CD4-positive, alpha-beta T cell treated with Interleukin-1 beta for 1 hour (primary cell): ENCODE measurements at places on chromosomes 12 and 14.

GRCh38 chr12:1995205-1995896, 8.9 kb downstream of the DCP1B start:
- DNase-seq: no peak

- DNase-seq: no peak
Measured at GRCh38 chr14:100621806-100622205, 34.6 kb upstream of the BEGAIN start.

DNA sequence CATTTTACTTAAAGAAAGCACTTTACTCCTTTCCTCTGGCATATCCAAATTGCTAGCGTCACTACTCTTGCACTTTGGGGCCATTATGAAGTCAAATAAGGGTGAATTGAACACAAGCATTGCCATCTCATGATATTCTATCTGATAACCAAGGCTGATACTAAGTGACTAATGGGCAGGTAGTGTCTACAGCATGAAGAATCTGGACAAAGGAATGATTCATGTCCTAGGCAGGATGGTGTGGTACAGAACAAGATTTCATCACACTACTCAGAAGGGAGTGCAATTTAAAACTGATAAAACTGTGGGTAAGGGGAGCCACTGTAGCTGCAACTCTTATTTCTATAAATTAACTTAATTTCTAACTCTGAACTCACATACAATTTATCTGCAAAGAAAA, 7.7 kb upstream of the SLC6A15 start:
- no peak for DNase-seq

DNA sequence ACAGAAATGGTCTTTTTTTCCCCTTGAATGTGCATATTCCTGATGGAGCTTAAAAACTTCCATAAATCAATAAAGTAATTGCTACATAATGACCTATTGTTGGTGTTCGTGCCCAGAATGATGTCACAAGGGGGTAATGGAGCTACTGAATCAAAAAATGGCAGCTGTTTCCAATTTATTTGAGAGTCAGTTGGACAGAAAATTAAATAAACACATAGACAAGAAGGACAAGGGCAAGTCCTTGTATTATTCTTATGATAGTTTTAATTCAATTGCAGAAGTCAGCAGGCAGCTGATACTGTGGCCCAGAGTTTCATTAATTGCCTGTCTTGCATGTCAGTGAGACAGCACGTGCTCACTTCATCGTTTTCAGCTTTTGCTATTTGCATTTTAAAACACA, 473.5 kb downstream of the ETNK1 start:
- no peak for DNase-seq

DNA sequence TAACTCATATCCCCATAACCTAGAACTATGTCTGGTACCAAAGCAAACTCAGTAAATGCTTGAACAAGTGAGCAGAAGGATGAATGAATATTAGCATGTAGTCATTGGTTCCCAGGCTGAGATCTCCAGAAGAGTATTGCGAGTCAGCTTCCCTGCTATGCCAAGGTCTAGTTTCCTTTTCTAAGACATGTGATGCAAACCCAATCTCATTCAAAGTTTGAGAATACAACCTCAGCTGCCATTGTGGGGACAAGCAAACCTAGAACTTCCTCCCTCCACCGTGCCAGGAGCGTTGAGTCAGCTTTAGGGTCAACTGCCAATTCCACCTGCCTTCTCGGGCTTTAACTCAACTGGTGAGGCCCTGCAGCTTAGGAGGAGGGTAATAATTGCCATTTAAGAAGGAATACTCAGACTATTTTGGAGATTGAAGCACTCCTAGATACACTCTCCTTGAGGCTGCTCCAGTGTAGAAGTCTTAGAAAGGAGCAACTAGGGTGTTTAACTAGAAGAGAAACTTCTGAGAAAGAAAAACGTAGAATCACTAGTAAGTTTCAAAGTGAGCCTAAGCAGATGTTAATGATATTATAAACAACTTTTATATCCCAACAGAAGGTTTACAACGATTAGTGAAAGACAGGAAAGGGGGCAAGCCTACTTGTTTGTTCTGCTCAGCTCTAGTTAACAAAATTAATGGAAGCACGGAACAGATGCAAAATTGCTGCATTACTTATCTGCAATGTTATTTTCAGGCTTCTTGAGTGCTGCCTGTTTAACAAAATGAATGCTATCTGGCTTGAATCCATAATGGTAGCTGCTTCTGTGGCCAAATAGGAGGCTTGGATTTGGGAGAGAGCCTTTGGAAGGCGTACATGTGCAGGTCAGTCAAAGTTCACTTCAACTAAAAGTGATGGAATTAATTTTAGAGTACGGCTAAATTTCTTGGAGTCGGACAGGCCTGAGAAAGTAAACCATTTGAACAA, 96.9 kb downstream of the HELB start:
- no peak for DNase-seq

DNA sequence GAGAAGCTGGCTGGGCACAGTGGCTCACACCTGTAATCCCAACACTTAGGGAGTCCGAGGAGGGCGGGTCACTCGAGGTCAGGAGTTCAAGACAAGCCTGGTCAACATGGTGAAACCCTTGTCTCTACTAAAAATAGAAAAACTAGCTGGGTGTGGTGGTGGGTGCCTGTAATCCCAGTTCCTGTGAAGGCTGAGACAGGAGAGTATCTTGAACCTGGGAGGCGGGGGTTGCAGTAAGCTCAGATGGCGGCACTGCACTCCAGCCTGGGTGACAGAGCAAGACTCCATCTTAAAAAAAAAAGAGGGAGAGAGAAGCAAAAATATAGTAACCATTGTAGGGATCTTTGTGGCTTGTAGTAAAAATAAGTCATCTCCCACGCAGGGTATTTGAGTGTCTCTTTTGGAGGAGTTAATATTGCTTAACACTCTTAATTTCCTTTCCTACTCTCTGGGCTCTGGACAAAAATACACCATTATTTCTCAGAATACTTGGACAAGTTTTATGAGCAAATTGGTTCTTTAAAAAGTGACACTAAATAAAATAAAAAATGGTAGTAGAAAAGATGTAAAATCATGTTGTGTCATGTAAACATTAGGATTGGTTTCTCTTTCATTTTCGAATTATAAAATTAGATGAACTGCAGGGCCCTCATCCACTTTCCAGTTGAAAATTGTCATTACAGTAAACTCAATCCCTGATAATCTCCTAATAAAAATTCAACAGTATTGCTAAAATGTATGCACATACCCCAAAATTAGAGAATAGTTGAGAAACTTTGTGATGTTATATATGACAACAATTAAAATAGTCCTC, 61.1 kb upstream of the C12orf71 start:
- no peak for DNase-seq

- DNase-seq: no peak
Measured at GRCh38 chr12:119060847-119061796, 79.8 kb downstream of the SRRM4 start.

GRCh38 chr14:87615822-87616679, 376.9 kb downstream of the GALC start:
- DNase-seq: peak; percentile 1

DNA sequence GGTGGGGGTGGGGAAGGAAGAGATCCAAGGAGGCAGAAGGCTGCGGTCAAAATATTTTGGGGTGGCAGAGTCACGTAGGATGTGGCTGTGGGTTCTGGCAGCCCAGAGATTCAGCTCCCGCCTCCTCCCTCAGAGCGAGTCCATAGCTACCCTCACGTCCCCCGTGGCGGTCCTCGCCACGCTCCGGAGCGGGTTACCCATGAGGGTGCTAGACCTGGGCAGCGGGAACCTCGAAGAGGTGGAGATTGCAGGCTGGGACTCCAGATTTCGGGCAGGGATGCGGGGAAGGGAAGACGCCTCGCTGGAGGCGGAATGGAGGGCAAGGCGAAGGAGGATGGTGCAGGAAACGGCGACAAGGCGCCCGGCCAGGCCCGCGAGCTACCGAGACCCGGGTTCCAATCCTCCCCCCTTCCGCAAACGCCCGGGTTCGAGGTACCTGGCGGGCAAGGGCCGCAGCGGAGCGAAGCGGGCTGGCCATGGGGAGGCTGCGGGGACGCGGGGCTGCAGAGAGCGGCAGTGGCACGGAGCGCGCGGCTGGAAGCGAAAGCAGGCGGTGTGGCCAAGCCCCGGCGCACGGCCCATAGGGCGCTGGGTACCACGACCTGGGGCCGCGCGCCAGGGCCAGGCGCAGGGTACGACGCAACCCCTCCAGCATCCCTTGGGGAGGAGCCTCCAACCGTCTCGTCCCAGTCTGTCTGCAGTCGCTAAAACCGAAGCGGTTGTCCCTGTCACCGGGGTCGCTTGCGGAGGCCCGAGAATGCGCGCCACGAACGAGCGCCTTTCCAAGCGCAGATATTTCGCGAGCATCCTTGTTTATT, 46.2 kb downstream of the BCAT1 start:
- peak; percentile 9 for DNase-seq

- DNase-seq: no peak
Measured at GRCh38 chr12:49279706-49280159, 14.9 kb downstream of the TUBA1C start.

DNA sequence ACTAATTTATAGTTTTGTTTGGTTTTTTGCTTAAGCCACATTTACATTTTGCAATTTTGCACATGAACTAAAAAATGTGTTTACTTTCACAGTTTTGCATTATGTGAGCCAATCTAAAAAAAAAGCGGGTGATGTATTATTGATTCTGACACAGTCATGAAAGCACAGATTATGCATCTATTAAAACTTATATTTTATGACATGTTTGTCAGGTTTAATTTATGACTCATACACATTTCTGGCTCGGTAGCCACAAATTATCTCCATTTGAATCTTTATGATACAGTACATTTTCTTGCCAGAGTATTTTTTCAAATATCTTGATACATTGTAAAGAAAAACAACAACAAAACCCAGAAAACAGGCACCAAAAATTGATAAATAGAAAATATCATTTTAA, 280.4 kb upstream of the GRIP1 start:
- DNase-seq: no peak
